Calu3 (cell line): ENCODE measurements at places on chromosomes 16 and 17. TPM values are rescaled to one million over a fixed set of nuclear protein-coding genes. Genes with fewer than 3 reads are reported as not detected.

DNA sequence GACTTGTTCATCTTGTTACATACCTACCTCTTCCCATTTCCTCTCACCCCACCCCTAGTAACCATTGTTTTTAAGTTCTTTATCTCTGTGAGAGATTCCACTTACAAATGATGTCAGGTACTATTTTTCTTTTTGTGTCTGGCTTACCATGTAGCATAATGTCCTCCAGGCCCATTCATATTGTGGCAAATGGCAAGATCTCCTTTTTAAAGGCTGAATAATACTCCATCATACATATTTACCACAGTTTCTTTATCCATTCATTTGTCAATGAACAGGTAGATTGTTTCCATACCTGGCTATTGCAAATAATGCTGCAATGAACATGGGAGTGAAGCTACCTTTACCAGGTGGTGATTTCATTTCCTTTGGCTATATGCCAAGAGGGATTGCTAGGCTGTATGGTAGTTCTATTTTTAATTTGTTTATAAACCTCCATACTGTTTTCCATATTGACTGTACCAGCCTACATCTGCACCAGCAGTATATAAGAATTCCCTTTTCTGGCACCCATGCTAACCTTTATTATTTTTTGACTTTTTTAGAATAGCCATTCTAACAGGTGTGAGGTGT, 53.9 kb downstream of the NSRP1 start:
- no peak overlapping the region for H3K4me3 ChIP-seq
- H3K27ac ChIP-seq, result peak overlapping the region; percentile 19
- H3K36me3 ChIP-seq, result peaks cover 19% of the 10 kb centered on the region
- H3K4me1 ChIP-seq, result peaks cover 28% of the 10 kb centered on the region

- H3K4me1 ChIP-seq, result peaks cover 10% of the 10 kb centered on the region
- no peak for DNase-seq
- no peak overlapping the region for H3K27ac ChIP-seq
Observed at GRCh38 chr16:10611825-10612342, 31.5 kb upstream of the EMP2 start.

Gene MT1X
- total RNA-seq, result 5.3 and 15.4 TPM in 2 replicates

Gene TNP2
- total RNA-seq, result not detected in 2 replicates

Gene MYH1
- not detected in 2 replicates for total RNA-seq
